Activated naive CD4-positive, alpha-beta T cell treated with anti-CD3 and anti-CD28 coated beads, Interleukin-2, amount 50 U/mL, for 72 hours (primary cell): ENCODE measurements at places on chromosomes 5 and 9.

DNA sequence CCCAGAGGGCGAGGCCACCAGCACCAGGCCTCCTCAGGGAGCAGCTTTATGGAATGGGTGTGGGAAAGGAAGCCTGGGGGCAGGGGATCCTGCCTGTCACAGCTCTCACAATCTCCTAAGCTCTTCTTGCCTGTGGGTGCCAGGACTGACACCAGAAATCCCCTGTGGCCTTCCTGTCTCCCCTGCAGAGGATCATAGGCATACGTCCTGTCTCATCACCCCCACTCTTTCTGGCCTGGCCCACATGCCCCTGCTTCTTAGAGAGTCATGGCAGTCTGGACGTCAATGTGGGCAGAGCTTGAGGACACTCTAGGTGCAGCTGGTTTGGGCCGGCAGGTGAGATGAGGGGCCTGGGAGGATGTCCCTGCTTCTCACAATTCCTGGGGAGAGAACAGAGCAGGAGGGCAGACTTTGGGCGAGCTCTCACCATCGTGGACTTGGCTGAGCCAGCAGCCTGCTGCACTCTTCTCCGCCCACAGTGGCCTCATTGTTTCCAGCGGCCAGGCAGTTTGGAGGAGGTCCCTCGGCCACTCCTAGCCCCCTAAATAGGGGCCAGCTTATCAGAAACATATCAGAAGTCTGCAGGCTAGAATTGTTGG is 67.3 kb upstream of the ZFR start:
- no peak for DNase-seq

- DNase-seq = no peak
Observed at GRCh38 chr5:178349075-178349511, 116.5 kb upstream of the PHYKPL start.

DNA sequence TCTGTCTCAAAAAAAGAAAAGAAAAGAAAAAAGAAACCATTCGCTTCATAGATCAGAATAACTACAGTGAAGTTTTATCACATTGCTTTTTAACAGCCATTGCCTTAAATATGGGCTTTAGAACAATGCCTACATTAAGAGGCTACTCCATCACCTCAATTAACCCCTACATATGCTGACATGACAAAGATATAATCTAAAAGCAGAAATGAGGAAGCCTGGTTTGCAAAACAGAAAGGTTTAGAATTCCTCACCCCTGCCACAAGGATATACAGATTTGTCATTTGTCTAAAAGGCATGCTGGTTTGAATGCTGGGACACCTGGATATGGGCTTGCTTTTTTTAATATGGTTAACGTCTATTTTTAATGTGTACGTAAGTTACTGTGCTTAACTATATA is 1353.0 kb upstream of the C9orf72 start:
- DNase-seq = no peak

- DNase-seq = no peak
Observed at GRCh38 chr5:170537451-170538095, 33.8 kb downstream of the KCNIP1 start.

DNA sequence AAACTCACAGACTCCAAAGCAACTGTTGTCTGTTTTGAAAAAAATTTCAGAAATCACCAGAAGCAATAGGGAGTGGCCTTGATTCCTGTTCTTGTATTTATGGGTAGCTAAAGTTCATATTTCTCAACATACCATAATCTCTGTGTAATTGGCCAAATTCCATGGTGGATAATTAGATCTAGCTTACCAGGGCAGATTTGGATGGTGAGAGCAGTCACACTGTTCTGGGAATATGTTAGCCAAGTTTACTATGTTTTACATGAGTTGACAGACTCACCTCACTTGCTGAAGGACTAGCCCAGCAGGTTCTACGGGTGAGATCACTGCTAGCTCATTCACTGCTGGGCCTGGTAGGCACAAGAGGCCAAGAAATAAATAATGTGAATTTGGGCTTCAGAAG is 32.7 kb upstream of the CDKN2B start:
- no peak for DNase-seq

DNA sequence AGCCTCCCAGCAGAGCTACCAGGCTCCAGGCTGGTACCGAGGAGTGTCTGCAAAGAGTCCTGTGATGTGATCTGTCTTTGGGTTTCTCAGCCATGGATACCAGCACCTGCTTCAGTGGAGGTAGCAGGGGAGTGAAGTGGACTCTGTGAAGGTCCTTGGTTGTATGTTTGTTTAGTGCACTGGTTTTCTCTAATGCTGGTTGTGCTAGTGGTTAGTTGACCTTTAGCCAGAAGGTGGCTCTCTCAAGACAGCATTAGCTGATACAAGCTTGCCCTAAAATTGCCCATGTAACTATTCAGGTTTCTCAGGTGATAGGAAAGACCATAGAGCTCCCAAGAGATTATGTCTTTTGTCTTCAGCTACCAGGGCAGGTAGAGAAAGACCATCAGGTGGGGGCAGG is 87.2 kb downstream of the MTAP start:
- no peak for DNase-seq

GRCh38 chr9:123998970-123999621 is 12.5 kb upstream of the LHX2 start:
- DNase-seq = no peak

DNA sequence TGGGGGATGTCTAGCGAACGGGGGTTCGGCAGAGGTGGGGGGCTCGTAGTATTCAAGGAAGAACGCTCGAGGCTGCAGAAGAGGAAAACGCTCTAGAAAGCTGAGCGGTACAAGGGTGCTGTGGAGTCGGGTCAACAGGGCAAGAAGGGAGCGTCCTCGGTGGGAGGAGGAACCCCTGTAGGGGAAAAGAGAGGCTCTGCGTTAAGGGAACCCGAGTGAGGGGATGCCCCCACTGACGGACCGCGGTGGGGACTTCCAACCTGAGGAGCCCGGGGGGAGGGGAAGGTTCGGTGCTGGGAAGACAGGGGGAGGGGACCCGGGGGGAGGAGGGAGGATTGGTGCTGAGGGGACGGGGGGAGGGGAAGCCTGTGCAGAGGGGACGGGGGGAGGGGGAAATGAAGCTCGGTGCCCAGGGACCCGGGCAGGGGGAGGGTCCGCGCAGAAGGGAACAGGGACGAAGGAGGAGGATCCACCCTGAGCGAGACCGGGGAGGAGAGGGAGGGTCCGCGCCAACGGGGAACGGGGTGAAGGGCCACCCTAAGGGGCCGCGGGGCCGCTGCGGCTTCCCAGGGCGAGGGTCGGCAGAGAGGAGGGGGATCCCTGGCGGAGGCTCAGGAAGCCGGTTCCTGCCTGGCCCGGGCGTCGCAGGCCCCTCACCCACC is 621 bp downstream of the NR6A1 start:
- DNase-seq = no peak

DNA sequence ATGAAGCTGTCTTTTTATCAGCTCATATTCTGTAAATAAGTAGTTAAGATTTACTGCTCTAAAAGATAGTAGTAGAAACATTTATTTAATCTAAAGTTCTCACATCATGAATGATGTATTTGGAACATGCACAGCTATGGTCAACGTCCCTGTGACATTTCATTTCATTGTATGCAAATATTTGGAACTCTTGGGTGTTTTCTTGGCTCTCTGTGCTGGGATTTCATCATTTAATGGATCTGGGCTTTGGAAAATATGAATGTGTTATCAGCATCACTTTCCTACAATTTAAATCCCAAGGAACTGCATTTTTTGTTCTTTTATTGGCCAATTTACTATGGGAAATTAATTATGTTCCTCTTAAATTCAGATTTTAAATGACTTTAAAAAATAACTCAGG is 462.9 kb downstream of the SEMA5A start:
- no peak for DNase-seq

DNA sequence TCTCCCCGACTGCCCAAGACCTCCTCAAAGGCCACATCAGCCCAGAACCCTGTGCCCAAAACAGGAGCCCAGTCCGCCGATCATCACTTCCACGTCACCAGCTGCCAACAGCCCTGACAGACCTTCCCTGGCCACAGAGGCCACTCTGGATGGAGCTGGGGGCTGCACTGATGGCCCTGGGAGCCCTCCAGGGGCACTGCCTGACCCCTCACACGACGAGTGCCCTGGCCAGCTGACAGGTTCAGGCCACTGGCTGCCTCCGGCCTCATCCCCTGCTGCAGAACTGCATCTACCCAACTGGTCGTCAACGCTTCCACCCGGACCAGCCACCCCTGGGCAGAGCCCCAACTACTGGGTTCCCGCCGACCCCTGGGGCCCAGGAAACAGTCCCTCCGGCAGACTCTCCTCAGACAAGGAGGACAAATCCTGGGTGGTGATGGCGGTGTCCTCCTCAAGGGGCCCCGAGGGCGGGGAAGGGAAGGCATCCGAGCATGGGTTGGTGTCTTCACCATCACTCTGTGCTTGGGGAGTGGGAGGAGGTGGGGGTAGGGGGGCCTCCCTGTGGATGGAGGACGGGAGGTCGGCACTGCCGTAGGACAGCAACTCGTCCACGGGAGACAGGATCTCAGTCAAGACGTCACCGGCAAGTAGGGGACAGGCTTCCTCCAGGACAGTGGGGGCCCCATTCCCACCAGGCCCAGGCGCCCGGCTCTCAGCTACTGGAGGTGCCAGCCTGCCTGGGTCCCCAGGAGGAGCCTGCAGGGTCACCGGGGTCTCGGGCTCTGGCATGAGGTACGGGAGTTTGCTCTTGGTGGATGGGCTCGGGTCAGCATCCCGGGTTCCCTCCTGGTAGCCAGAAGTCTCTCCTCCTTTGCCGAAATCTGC is 7.9 kb upstream of the QSOX2 start:
- DNase-seq = no peak

- DNase-seq = no peak
Observed at GRCh38 chr5:149228618-149229297, 42.9 kb upstream of the AFAP1L1 start.

DNA sequence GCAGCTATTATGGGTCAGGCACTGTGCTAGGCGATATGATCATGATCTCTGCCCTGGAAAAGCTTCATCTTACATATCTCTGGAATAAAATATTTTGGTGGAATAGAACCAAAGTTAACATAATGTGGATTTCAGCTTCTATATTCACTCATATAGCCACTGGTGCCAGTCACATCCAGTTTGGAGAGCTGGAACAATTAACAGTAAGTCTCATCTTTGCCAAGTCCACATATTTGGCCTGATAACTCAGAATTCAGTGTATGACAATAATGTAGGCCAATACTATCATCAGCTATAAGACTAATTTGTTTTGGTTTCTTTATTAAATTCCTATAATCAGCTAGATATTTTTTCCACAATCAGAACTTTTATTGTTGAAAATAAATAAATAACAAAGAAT is 5.9 kb upstream of the FAM13B start:
- DNase-seq = no peak

DNA sequence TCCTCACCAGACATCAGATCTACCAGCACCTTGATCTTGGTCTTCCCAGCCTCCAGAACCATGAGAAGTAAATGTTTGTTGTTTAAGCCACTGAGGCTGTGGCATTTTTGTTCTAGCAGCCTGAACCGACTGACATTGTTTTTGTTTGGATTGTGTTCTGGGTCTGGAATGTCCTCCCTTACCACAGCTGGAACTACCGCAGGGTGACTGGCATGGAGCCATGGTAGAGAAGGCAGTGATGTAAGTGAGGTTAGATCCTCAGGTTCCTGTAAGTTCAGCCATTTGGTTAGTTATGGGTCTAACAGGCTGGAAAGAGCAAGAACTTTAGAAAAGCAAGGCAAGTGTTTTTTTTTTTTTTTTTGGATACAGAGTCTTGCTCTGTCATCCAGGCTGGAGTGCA is 209.3 kb downstream of the DAB2IP start:
- DNase-seq = no peak

DNA sequence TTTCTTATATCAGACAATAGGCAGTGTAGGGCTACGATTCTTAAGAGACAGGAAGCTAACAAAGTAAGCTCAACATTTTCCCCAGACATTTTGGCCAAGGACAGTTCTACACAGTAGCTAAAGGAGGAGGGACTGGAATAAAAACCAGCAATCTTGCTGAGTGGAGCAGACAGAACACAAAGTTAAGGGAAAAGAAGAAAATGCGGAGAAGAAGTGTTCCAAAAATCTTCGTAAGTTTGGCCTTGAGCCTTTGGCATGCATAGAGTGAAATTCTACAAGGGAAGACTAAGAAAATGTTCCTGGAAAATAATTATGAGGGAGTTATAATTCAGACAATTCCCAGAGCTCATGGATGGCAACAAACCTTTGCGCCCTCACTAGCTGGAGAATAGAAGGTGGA is 748.0 kb upstream of the CTNND2 start:
- DNase-seq = no peak

DNA sequence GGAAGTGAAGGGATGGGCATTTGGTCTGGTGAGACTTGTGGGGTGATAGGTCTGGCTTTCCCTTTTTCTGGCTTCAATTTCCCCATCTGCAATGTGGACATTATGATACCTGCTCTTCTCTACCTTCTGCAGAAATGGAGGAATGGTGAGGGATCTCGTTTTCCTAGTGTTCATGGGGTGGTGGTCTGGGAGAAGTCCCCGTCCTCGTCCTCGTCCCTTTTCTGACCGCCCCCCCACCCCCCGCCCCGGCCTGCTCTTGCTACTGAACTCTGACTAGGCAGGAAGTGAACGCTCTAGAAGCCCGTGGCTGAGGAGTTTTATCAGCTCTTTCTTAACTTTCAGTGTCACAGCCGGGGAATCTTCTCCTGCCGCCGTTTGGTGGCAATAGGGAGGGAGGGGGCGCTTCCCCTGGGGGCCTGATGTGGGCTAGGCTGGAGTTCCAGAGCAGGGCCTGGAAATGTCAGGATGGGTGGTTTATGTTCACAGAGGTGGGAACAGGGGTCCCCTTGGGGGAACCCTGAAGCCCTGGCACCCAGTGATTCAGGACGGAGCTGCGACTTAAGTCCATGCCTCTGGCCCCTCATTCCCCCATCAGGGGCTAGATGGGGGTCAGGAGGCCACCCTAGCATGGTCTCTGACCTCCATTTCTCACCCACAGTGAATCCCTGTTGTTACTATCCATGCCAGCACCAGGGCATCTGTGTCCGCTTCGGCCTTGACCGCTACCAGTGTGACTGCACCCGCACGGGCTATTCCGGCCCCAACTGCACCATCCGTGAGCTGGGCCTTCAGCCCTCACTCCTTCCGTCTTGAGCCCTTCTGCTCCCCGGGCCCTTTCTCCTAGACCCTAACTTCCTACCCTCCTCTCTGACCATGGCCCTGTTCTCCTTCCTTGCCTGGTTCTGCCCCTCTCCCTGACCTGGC is 6.7 kb downstream of the PTGS1 start:
- no peak for DNase-seq

- DNase-seq = no peak
Observed at GRCh38 chr9:82101475-82101874, 112.9 kb downstream of the SPATA31D1 start.

GRCh38 chr9:36594213-36594612 is 21.5 kb downstream of the MELK start:
- no peak for DNase-seq

DNA sequence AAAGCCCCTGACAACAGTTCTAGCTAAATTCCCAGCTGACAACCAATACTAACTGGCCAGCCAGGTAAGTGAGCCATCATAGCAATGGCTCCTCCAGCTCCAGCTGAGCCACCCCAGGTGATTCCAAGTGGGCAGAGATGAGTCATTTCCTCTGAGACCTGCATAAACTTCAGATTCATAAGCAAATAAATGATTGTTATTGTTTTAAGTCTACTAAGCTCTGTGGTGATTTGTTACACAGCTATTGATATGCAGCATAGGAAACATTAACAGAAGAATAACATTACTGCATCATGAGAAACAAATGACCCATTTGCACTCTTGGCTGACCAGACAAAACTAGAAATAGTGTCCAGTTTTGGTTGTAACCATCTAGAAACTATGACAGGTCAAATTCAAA is 60.3 kb downstream of the TTC39B start:
- DNase-seq = no peak
